Renal cortical epithelial cell (primary cell): ENCODE measurements at places on chromosomes 11 and 22. TPM values are rescaled to one million over a fixed set of nuclear protein-coding genes. Genes with fewer than 3 reads are reported as not detected.
A peak's percentile ranks its signal among the peaks of the same experiment; 100 is the strongest.

GRCh38 chr11:107337917-107338316 lies 119.7 kb downstream of the CWF19L2 start:
- DNase-seq = no peak

- DNase-seq = peak; percentile 21
Observed at GRCh38 chr22:19974268-19974861, 32.7 kb upstream of the TXNRD2 start.

Gene LTO1
- total RNA-seq = 11.5 and 17.1 TPM in 2 replicates

Gene MMP1
- total RNA-seq = 1.3 and 4.9 TPM in 2 replicates

DNA sequence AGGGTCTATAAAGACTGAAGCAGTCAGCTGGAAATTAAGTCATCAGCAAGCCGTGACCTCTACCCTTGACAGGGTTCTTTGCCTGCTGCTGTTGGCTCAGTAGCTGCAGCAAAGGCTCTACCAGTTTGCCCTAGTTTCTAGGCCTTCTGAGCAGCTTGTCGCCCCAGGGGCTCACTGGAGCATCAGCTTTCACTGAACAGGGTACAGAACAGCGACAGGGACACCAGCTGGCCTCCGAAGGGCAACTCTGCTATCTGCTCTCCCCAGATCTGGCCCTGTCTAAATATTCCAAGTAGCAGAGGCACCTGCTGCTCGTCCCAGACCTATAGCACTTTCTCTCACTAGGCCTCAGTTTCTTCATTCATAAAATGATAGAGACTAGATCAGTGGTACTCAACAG lies 42.4 kb downstream of the SMCO4 start:
- no peak for DNase-seq

Gene LGR4
- 86.7 and 151 TPM in 2 replicates for total RNA-seq

Gene MMP13
- total RNA-seq = not detected in 2 replicates

DNA sequence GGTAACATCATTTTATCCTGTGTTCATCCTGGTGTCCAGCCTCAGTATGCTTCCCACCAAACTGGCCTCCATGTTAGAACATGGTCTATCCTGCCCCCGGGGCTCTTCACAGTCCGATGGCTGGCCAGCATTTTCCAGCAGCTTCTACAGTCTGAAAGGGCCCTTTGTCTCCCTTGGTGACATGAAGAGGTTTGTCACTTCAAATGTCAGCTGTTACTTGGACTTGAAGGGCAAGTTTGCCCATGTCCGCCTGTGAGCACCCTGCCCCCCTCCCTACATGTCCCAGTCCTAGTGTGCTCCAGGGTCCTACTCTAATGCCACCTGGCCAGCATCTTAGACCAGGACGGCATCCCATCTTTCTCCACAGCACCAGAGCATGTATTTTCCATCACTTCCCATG lies 24.7 kb downstream of the PATZ1 start:
- no peak for DNase-seq

GRCh38 chr11:83007909-83008580 lies 63.7 kb downstream of the RAB30 start:
- no peak for DNase-seq

Gene ZNRF3
- 6.1 and 26.9 TPM in 2 replicates for total RNA-seq

DNA sequence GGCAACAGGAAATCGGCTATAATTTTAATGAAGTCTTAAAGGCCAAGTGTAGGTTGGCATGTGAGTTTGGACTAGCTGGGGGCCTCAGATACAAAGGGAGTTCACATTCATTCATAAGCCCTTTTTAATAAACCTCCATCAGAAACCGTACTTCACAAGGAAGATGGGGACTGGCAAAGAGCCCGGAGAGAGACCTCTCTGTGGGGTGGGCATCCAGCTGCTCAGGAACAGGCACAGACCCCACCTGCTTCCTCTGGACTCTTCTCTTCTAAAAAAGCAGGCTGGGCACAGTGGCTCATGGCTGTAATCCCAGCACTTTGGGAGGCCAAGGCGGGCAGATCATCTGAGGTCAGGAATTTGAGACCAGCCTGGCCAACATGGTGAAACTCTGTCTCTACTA lies 3.9 kb upstream of the ARFGAP3 start:
- no peak for DNase-seq

Gene SUSD2
- total RNA-seq = 0.10 TPM in 1 of 2 replicates, not detected in the other

DNA sequence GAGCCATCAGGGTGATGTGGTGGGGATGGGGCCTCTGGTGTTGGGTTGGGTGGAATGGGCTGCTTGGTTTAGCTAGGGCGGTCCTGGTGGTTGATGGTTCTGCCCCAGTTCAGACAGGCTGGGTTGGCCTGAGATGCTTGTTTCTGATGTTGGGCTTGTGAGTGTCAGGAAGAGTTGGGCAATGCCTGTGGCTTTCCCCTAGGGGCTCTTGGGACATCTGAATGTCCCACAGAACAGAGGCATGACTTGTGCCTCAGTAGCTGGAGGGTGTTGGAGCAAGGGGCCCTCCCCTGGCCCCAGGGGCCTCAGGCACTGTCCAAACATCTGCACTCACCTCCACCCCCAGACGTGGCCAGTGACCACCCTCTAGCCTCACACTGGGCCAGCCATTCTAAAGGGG lies 14.0 kb upstream of the CTSD start:
- DNase-seq = no peak

- no peak for DNase-seq
Observed at GRCh38 chr11:1936781-1937615, 10.1 kb upstream of the MRPL23 start.

DNA sequence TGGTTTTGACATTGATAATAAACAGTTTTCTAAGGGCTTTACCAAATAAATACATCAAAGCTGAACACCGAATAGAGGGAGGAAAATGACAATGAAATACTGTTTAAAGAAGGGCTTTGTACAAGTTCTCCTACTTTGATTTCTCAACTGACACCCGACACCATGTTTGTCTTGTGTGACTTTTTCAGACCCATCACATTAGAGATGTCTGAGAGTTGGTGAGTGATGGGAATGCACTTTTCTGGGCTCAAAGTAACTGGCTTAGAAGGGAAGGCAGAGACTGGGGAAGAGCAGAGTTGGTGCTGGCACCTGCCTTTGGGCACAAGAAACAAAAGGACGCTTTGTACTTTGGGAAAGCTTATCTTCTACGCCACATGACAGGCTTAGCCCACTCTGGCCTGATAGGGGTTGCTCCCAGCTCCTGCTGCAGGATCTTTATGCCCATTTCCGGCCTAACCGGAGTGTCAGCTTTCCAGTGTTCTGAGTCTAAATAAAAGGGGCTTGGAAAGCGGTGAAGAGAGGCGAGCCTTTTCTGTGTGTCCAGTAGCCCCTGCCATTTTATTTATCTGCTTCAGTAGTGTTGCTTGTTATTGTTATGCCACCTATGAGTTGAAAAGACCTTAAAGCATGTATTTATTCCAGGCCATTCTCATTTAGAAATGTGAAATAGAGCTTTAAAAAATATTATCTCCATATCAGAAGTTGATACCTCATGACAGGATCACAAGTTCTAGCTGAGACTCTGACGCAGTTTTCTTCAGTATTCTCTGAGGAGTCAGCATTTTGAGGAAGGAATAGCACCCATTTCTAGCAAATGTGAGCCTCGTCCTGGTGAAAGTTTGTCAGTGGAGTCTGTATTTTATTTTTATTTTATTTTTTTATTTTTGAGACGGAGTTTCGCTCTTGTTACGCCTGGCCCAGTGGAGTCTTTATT lies 24.2 kb downstream of the KREMEN1 start:
- DNase-seq = no peak

DNA sequence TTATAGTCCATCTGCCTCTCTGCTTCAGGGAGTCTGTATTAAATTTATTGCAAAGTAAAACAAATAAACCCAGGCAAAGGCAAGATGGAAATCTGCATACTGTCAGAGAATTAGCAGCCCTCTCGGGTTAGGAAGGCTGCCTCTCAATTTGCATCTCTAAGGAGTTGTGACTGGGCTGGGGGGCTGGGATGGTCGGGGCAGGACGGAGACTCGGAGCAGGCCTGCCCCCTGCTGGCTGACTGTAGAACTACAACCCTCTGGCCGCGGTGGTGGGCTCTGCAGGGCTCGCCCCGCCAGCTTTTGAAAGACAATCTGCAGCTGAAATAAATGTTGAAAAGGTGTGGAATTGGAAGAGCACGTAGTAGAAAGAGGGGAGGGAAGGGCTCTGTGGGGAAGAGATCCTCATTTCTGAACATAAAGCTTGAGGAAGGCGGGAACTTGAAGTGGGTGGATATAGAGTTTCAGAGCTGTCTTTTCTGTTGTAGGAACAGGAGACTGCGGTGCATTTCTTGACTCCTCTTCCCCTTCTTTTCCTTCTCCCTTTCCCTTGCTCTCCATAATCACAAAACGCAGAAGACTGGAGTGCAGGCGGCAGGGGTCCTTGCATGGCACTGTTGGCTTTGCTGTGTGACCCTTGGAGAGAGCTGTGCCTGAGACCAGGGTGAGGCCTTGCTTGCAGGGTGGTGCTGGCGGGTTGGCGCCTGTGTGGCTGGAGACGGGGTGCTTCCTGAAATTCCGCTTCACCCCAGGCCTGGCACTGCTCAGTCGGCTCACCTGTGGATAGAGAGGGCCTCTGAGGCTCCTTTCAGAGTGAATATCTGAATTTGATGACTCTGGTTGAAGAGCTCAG lies 22.6 kb upstream of the PKNOX2 start:
- DNase-seq = no peak

Gene ELMOD1
- total RNA-seq = 0.10 TPM in 1 of 2 replicates, not detected in the other

DNA sequence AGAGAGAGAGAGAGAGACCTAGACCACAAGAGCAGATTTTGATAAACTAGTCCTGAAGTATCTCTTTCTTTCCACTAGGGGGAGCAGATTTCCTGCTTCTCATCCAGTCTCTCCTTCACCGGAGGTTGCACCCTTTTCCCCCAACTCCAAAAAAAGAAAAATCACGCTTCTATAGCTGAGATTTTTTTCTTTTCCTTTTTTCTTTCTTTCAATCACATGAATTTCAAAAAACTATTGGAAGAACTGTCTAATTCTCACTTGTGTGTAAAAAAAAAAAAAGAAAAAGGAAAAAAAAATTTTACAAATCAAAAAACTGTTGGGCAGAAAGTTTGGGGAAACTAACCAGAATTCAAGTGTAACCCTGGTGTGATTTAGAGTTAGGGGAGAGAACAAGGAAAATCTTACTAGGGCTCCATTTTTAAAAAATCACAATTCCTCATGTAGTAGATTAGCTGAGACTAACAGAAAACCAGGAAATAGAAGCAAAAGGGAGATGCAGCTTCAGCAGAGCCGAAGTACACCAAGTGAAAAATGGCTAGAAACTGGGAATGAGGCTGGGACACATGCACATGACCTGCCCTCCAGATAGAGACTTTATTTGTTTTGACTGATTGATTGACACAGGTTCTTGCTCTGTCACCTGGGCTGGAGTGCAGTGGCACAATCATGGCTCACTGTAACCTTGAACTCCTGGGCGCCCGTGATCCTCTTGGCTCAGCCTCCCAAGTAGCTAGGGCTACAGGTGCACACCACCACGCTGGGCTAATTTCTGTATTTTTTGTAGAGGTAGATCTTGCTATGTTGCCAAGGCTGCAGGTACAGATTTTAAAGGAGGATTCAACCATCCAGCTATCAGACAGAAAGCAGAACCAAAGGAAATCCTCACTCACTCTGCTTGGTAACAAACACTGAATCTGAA lies 27.1 kb downstream of the SDHD start:
- peak; percentile 76 for DNase-seq

DNA sequence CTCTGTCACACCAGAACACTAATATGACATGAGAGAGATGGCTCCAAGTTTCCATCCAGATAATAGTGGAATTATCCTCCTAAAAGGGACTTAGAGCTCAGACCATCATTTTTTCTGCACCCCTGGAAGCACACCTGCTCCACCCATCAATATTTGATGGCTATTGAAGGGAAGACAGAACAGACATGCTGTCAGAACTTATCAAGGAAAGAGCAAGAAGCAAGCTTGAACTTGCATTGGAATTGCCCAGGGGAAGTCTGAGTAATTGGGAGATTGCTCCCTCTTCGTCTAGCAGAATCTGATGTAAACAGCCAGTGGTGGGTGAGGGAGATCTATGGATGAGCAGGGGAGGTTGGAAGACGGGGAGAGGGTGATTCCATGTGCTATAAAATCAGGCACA lies 874.4 kb upstream of the TENM4 start:
- no peak for DNase-seq
